Hematopoietic multipotent progenitor cell (in vitro differentiated cells): ENCODE measurements at places on chromosomes 1 and 21. TPM values are rescaled to one million over a fixed set of nuclear protein-coding genes. Genes with fewer than 3 reads are reported as not detected.
A peak's percentile ranks its signal among the peaks of the same experiment; 100 is the strongest.

DNA sequence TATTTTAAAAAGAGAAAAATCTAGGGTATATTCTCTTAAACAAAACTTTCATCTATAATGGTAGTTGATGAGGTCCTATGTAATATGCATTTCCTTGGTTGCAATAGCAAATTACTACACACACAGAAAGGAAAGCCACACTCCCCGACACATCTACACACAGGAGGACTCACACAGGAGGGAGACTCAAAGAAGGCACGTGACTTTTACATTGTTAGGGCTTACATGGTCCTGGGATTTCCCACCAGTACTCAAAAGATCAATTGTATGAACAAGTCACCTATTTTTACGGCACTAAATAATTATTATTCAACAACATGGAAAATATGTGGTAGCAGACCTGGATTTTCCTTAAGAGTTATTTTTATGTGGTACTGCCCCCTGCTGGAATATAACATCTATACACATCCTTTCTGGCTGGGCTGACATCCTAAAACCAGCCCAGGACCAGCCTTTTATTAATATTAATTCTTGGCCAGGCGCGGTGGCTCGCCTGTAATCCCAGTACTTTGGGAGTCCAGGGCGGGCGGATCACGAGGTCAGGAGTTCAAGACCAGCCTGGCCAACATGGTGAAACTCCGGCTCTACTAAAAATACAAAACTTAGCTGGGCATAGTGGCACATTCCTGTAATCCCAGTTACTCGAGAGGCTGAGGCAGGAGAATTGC is 33.9 kb upstream of the LGALS8 start:
- peak; percentile 17 for DNase-seq

DNA sequence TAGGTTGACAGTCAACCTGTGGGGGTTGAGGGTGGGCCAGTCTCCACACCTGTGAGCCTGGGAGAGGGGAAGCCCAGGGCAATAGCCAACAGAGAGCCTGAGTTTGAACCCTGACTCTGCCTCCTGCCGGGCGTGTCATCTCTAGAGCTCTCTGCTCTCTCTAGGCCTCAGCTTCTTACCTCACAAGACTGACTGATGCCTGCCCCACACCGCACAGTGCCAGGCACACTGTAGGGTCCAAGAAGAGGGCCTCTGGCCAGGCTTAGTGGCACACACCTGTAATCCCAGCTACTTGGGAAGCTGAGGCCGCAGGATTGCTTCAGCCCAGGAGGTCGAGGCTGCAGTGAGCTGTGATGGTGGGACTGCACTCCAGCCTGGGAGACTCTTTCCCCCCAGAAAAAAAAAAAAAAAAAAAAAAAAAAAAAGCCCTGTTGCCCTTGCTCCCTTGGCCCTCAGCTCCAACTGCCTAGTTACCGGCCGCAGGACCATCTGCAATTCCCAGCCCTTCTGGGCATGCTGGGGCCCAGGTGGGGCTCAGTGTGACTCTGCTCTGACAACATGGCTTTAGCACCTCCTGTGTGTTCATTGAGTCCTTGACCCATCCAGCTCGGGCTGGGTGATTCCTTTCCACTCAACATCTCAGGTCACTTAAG is 25.1 kb downstream of the GRHL3 start:
- DNase-seq: no peak

DNA sequence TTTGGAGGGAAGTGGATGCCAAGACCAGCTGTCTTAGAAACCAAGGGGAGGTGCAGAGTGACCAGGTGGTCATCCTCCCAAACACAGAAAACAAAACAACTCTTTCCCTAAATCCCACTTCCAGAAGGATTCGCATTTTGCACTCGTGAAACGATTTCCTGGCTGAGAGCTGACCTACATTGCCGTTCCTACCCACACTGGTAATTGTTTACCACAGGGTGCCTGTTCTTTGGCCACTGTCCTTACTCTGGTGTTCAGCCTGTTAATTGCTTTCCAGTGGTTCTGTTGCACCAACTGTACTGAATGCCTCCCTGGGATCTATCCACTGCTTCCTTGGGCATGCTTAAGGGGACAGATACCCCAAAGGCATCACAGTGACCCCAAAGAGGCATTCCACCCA is 23.2 kb upstream of the PLA2G2C start:
- DNase-seq: no peak

DNA sequence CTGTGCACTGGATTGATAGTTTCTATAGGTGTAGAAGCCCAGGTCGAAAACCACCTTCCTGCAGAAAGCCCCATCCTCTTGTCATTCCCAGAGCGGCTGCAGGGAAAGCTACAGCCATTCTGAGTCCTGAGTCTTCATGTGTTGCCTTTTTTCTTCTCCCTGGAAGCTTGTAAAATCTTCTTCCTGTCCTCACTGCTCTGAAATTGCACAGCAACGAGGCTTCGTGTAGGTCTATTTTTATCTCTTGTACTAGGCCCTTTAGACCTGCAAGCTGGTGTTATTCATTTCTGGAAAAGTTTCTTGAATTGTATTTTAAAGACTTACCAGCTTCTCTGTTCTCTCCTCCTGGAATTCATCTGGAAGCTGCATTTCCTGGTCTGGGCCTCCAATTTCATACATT is 44.2 kb upstream of the ETS2 start:
- DNase-seq: no peak

DNA sequence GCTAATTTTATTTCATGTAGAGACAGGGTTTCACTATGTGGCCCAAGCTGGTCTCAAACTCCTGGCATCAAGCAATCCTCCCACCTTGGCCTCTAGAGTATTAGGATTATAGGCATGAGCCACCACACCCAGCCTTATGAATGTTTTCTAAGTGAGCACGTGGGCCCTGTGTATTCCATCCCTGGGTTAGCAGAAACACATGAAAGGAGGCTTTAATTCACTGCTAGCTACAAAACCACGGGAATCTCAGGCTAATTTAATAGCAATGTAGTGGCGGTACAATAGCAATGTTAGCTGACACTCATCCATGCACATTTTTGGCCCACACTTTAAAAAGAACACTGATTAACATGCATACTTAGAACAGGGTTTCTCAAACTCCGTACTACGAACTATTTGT is 32.0 kb downstream of the VTCN1 start:
- DNase-seq: no peak

GRCh38 chr1:117166076-117166475 is 44.5 kb upstream of the TRIM45 start:
- no peak for DNase-seq

DNA sequence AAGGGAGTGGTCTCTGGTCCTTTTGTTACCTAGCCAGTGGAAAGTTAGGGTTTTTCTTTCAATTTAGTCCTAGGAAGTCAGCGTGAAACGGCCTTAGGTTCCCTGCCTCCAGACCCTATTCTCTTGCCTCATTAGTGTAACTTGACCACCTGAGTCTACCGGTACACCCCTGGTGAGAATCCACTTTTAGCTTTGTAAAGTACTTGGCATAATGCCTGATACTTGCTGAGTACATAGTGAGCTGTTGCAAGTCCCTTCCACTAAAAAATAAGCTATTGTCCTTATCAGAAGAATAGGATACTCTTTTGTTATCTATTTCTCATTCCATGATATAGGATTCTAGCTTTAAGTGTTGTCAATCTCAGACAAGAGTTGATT is 228.8 kb downstream of the ST6GALNAC3 start:
- DNase-seq: no peak

DNA sequence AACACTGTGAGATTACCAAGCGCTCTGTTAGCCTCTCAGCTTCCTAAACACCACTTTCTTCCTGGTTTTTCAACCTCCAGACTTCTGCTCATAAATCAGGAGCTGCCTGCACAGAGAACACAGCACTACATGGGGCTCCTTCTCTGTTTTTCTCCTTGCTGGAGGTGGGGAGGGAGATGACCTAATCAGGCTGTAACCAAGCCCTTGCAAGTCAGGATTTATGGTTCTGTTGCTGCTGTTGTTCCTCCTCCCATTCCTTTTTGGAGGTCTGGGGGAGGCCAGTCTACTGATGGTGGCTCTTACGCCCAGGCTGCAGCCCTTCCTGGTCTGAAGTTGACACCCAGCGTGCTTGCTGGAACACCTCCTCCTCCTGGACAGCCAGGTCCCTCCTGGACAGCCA is 80.9 kb upstream of the AJAP1 start:
- no peak for DNase-seq

- no peak for DNase-seq
Measured at GRCh38 chr1:160431006-160431405, 30.6 kb downstream of the VANGL2 start.

DNA sequence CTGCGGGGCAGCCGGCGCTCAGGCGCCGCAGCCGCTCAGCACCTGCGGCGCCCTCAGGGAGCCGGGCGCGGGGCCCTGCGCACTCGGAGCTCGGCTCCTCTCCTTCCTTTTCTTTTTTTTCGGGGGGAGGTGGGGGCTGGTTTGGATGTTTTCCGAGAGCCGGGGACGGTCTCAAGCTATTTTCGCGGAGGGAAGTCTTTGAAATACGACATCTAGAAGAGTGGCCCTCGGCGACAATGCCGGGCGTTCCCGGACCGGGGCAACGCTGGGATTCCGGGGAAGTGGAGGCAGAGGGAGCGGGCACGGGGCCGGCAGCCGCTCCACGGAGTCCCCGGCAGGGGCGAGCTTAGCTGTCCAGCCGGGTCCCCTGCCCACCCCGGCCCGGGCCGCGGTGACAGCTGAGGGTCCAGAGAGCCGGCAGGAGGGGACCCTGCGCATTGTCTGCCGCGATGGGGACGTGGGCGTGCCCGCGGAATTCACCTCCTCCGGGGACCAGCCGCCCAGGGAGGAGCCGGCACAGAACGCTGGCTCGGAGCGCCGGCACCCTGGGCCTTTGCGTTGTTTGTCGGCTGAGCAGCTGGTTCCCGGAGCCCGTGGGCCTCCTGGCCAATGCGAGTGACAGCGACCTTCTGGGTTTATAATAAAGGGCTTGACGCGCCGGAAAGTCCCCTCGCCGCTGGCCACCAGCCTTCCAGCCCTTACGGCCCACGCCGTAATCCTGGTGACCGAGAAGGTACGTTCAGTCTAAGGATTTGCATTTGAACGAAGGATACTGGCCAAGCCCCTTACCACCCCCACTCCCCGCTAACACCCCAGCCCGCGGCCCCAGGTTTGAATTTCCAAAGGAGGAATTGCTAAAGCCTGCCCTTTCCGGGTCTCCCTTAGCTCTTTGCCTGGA is 582 bp downstream of the SLC37A1 start:
- no peak for DNase-seq

- DNase-seq: no peak
Measured at GRCh38 chr21:33455686-33456446, 23.9 kb downstream of the TMEM50B start.

DNA sequence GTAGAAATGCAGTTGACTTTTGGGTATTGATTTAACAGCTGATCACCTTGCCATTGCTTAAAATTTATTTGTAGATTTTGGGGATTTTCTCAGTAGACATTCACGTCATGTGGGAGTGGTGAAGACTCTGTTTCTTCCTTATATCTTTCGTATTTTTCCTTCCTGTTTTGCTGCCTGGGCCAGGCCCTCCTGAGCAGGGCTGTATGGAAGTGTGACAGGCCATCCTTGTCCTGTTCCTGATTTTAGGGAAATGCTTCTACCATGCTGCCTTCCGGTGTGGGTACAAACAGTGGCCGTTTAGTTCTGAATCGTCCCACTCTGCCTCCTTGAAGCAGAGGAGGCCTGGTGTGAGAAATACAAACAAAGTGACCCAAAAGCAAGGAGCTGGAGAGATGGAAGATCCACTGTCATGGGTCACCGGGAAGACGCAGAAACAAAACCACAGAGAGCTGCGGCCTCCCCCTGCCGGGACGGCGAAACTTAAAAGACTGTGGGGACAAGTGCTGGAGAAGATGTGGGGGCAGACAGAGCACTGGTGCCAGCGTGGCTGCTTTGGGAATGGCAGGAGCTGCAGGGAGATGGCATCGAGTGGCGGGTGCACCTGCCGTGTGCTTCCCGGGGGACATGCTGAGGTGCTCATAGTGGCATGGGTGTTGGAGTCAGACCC is 7.6 kb downstream of the AGPAT3 start:
- no peak for DNase-seq

DNA sequence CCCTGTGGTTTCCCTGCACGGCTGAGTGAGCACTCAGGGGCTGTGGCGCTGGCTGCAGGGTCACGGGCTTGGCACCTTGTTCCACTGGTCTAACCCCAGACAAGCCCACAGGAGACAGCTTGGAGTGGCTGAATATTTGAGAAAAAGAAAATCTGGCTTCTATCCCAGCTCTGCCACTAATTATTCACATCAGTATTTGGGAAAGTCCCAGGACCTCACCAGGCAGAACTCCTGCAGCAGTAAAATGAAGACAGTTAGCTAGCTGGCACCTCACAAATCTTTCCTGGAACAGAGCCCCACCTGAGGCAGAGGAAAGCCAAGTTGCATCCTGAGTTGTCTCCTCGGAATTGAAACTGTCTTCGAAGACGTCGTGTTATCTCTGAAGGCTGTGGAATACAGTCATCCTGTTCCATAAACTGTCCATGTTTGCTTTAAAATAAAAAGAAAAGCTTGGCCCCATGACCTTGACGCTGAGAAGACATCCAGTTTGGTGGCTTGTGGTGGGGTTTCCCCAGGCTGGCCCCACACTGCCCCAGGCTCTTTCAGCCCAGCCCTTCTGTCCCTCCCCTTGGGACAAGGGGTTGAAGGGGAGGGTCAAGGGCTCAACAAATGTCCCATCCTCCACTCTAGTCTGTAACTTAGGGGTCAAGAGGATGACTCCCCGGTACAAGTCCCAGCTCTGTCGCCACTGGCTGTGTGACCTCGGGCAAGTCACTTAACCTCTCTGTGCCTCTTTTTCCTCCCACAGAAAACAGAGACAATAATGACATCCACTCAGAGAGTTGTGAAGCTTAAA is 93.8 kb upstream of the TMPRSS2 start:
- DNase-seq: no peak

GRCh38 chr1:233520261-233521191 is 93.4 kb upstream of the KCNK1 start:
- no peak for DNase-seq

GRCh38 chr1:107467286-107467685 is 326.4 kb downstream of the NTNG1 start:
- no peak for DNase-seq

DNA sequence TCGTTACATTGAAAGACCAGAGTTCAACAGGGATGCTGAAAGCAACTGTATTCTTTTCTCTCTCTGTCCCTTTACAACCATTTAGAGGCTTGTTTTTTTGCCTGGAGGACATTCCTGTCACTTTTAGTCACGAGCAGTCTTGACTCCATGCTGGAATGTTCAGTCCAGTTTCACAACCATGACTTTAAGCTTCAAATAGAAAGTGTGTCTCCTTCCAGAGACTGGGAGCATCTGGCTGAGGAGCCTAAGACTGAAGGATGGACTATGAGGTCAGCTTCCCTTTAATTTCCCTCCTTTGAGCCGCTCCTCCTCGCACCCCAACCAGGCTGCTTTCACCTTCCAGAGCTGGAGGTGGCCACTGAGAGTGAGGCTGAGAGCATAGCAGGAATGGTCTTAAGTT is 10.5 kb upstream of the RYR2 start:
- no peak for DNase-seq

C8A gene
- total RNA-seq: not detected

USH2A gene
- total RNA-seq: under 0.01 TPM

DCST1 gene
- under 0.01 TPM for total RNA-seq

AADACL4 gene
- total RNA-seq: not detected

TMEM240 gene
- 1.1 TPM for total RNA-seq

CFAP141 gene
- not detected for total RNA-seq
